CD4-positive, alpha-beta T cell treated with Interleukin-10 for 1 hour (primary cell): ENCODE measurements at places on chromosomes 1 and 21.

- no peak for DNase-seq
Observed at GRCh38 chr1:164440232-164440631, 118.8 kb upstream of the PBX1 start.

DNA sequence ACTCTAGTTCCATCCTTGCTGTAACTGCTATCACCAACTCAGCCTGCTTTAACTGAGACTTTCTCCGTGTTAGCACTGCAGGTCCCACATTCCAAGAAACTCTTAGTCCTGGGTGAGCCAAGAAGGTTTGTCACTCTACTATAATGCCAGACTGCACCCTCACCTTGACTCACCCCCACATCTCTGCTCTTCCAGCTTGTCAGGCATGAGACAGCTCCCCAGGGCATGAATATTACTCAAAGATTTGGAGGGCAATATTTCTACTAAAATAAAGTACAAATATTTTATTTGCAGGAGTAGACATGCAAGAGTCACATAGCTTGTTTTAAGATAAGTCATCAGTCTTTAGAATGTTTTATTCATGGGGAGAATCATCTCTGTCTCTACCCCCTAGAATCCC lies 110.2 kb downstream of the MATN1 start:
- DNase-seq = no peak

DNA sequence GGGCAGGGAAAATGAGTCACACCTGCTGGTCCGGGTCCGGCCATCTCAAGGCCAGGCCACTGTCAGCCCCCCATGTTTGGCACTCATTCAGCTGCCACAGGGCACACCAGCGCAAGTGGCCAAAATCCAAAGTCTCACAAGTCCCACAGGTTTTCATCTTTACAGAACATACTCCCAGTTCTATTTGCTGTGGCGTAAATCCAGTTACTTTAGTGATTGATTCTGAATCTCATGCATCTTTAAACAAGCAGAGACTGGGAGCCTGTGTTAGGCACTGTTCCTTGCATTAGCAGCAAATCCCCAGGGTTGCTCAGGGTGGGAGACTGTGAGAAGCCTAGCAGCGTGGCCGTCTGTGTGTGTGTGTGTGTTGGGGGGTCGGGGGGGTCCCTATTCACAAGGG lies 1.1 kb upstream of the SLC2A5 start:
- no peak for DNase-seq

GRCh38 chr1:204600968-204601367 lies 84.6 kb downstream of the LRRN2 start:
- no peak for DNase-seq

- DNase-seq = no peak
Observed at GRCh38 chr1:71494163-71494562, 413.3 kb upstream of the ZRANB2 start.

DNA sequence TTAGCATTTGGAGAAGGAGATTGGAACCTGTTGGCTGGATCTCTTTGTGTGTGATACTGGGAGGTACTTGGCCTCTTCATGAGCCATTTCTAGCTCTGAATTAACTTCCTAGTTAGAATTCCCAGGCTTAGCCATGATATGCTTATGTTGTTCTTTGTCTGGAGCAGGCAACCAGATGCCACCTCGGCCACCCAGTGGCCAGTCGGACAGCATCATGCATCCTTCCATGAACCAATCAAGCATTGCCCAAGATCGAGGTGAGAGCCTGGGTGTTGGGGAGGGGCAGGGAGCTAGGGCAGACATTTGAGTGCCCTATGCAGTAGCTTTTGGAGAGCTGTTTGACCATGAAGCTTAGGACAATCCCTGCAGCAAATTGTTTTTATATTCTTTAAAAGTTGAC lies 26.5 kb upstream of the PIGV start:
- no peak for DNase-seq

- DNase-seq = no peak
Observed at GRCh38 chr1:16175610-16176553, 20.0 kb upstream of the EPHA2 start.

- DNase-seq = no peak
Observed at GRCh38 chr1:184860535-184860934, 105.9 kb upstream of the EDEM3 start.

GRCh38 chr1:231639819-231640218 lies 13.2 kb downstream of the DISC1 start:
- DNase-seq = no peak

GRCh38 chr1:31545927-31546540 lies 30.3 kb upstream of the TINAGL1 start:
- DNase-seq = no peak

DNA sequence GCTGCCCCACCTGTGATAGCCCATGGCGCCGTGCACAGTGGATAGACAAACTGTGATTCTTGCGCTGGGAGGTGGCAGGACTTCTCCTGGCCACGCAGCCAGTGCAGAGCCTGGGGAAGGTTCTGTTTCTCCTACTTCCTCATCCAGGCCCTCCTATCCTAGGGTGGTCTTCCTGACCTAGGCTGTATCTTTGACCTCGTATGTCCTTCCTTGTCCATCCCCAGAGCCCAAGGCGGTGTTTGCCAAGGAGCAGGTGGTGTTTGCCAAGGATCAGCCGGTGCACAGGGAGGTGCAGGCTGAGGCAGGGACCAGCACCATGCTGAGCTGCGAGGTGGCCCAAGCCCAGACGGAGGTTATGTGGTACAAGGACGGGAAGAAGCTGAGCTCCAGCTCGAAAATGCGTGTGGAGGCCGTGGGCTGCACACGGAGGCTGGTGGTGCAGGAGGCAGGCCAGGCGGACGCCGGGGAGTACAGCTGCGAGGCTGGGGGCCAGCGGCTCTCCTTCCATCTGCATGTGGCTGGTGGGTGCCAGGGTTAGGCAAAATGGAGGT lies 63.9 kb downstream of the OBSCN start:
- DNase-seq = no peak

DNA sequence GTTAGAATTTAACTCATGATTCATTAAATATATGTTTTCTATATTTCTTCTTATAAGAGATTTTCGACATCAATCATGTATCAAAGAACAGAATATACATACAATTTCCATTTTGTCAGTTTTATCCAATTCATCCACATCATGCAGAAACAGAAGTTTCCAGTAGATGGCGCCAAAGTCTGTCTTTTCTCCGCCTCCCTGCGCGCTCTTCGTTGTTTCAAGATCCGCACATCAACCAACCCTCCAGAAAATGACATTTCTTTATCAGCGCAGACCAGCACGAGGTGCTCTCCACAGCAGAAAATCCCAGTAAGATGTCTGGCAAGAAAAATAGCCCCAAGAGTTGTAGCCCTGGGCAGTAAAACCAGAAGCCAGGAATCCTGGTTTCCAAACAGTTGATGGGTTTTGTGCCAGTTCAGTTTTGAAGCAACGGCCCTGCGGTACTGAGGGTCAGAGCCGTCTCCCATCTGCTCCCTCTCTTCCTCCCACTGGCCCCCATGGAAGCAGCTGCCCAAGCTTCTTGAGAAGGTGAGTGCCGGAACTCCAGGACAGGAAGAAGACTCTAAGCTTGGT lies 38.6 kb upstream of the GPR137B start:
- peak; percentile 73 for DNase-seq

- no peak for DNase-seq
Observed at GRCh38 chr1:221335161-221336101, 406.5 kb downstream of the DUSP10 start.

DNA sequence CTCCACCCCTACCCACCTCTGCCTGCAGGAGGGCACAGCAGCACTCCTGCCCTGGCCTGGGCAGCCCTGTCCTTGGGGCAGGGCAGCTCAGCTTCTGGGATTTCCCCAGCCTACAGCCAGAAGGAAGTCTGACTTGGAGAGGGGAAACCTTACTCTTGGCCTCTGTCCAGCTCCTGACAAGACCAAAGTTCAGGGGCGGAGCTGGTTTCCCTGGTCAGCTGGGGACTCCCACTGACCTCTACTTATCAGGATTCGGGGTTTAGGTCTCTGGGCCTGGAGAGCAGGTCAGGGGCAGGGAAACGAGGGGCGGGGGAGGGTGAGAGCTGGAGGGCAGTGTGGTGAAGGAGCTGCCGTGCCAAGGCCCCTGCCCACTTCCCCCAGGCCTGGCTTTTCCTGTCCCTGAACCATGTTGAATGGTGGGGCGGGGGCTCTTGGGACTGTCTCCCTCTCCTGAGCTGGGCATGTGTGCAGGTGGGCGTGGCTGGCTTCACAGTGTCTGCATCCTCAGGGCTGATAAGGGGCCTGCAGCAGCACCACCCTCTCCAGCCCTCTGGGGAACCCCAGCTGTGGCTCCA lies 16.8 kb upstream of the ETV3 start:
- no peak for DNase-seq

- no peak for DNase-seq
Observed at GRCh38 chr1:23533246-23534023, 2.4 kb upstream of the E2F2 start.

DNA sequence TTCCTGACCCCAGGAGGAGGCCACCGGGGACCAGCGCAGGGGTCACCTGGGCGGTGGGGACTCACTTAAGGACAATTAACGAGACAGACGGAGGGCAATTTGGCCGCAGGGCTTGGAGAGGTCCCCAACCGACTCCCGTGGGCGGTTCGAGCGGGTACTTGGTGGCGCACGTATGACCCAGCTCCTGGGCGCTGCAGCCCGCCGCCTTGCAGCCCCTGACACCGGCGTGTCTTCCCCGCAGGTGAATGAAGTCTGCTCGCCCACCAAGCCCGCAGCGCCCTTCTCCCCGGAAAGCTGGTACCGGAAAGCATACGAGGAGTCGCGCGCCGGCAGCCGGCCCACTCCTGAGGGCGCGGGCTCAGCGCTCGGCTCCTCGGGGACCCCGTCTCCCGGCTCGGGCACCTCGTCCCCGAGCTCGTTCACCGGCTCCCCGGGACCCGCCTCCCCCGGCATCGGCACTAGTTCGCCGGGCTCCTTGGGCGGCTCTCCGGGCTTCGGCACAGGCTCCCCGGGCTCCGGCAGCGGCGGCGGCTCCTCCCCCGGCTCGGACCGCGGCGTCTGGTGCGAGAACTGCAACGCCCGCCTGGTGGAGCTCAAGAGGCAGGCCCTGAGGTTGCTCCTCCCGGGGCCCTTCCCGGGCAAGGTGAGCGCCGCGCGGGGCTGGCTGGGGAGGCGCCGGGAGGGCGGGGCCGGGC lies 1.4 kb downstream of the KIF26B start:
- peak; percentile 73 for DNase-seq

- DNase-seq = no peak
Observed at GRCh38 chr1:71587961-71588360, 507.1 kb upstream of the ZRANB2 start.

GRCh38 chr1:19336543-19336942 lies 24.4 kb downstream of the SLC66A1 start:
- DNase-seq = no peak

GRCh38 chr1:70617728-70618127 lies 206.7 kb downstream of the CTH start:
- no peak for DNase-seq

DNA sequence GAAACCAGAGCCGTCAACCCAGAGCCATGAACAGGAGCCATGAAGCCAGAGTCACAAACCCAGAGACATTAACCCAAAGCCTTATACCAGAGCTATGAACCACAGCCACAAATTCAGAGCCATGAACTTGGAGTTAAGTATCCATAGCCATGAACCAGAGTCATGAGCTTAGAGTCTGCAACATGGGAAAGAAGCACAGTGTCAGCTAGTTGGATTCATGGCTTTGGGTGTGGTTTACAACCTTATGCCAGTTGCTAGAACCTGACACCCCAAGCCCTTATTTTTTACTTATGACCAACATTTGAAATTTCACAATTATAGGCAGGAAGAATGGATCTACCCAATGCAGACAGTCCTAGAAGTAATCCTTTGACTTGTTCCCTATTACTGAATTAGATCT lies 128.9 kb upstream of the FAM78B start:
- no peak for DNase-seq

GRCh38 chr1:71899881-71900280 lies 382.5 kb downstream of the NEGR1 start:
- DNase-seq = no peak

GRCh38 chr1:85580872-85581801 lies 576 bp downstream of the CCN1 start:
- DNase-seq = no peak

- DNase-seq = no peak
Observed at GRCh38 chr1:244896550-244896949, 32.2 kb upstream of the HNRNPU start.

DNA sequence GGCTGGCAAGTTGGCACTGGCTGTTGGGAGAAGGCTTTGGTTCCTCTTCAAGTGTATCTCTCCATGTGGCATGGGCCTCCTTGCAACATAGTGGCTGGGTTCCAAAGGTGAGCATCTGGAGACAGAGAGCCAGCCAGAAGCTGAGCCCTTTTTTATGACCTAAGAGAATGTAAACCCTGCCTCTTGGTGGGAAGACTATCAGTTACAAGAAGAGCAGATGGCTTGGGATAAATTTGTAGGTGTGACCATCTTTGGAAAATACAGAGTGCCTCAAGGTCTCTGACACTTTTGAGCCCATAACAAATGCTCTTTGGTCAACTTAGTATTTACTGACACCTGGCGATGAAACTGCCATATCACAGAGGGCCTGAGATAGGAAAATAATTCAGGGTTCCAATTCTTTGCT lies 31.4 kb upstream of the PRELP start:
- DNase-seq = no peak

GRCh38 chr1:219189021-219189824 lies 15.5 kb downstream of the LYPLAL1 start:
- DNase-seq = no peak

DNA sequence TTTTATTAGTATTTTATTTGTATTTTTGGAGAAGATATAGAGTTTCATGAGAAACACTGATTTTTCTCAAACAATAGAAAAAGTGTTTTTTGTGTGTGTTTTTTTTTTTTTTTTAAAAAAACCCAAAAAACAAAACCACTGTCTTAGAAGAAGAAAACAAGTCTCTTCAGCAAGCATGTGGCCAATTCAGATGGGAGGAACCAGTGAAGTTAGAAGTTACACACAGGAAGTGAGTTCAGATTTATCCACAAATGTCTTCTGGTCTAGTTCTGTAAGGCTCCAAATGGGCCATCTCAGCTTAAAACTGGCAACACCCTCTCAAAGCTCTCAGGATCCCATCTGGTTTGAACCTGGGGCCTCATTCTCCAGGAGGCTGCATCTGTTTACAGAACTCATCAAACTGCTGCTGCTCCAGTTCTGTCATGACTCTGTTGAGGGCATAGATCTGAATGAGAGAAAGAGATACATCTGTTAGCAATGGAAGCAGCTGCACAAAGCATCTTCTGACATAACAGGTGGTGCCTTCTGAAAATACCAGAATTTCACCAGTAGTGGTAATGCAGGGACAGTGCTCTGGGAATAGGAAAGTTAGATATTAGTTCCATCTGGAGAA lies 9.8 kb upstream of the ERMAP start:
- no peak for DNase-seq
